ENCODE measurements at places on chromosomes 6 and 20.
A peak's percentile ranks its signal among the peaks of the same experiment; 100 is the strongest.

DNA sequence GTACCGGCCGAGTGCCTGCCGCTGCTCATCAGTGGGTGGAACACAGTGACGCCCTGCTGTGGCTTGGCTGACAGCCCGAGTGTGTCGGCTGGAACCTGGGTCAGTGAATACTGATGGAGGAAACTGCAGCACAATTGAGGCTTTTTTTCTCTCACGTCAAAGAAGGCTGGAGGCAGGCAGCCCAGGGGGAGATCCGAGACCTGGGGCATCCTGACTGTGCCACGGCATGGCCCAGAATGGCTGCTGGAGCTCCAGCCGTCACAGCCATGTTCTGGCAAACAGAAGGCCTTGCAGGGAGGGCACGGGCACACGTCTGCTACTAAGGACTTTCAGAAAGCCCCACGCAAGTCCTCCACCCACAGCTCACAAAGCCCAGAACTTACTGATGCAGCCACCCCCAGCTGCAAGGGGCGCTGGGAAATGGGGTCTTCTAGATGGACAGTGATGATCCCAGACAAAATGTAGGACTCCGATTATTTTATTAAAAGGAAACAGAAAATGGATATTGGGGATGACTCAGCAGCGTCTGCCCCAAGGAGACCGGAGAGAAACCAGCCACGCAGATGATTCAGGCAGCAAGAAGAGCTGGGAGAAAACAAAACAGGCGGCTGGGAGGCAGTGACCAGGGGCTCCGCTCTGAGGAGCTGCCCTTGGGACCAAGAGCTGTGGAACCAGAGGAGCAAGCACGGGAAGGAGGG lies 140.0 kb downstream of the TAF4 start:
- no peak for DNase-seq

- no peak for DNase-seq
These were observed 33.5 kb upstream of the VSTM2L start for GRCh38 chr20:37869334-37869861.

GRCh38 chr6:44128020-44128917 lies 915 bp downstream of the TMEM63B start:
- DNase-seq, result peak; percentile 56

DNA sequence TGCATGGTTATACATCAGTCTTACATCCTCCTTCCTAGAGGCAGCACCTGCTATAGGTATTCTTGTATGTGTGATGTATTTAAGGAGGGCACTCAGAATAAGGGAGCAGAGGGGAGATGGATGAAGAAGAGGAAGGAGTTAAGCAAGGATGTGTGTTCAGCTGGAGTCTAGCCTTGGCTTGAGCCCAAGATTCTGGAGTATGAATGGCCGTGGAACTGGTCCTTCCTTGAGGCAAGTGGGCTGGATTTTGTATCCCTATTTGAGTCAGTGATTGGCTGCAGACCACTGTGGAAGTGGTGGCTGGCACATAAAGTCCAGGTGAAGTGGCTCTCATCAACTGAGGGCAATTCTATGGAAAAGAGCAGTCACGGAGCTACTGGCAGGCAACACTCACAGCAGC lies 112.0 kb upstream of the RNF24 start:
- DNase-seq, result no peak

GRCh38 chr6:162974685-162975084 lies 246.9 kb downstream of the PACRG start:
- no peak for DNase-seq

- no peak for DNase-seq
These were observed 77.1 kb downstream of the FARS2 start for GRCh38 chr6:5338177-5338960.

DNA sequence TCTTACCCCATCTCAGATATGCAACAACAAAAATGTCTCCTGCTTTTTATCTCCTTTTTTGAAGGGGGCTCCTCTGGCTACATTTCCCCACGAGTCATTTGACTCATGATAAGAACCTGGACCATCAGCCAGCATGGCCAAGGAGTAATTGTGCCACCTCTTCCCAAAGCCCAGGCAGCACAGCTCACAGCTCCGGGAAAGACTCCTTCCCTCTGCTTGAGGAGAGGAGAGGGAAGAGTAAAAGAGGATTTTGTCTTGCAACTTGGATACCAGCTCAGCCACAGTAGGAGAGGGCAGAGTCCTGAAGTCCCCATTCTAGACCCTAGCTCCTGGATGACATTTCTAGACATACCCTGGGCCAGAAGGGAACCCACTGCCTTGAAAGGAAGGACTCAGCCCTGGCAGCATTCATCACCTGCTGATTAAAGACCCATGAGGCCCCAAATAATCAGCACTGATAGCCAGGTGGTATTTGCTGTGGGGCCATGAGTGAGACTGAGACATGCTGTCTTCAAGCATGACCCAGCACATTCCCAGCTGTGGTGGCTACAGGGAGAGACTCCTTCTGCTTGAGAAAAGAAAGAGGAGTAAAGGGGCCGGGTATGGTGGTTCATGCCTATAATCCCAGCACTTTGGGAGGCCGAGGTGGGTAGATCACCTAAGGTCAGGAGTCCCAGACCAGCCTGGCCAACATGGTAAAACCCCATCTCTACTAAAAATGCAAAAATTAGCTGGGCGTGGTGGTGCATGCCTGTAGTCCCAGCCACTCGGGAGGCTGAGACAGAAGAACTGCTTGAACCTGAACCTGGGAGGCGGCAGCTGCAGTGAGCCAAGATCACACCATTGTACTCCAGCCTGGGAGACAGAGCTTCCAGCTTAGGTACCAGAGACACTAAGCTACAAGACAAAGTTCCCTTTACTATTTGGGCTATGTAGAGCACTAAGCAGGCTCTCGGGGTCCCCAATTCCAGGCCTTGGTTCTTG lies 28.1 kb downstream of the NCOA6 start:
- DNase-seq, result no peak

GRCh38 chr20:49480236-49480635 lies 2.2 kb downstream of the KCNB1 start:
- DNase-seq, result no peak

DNA sequence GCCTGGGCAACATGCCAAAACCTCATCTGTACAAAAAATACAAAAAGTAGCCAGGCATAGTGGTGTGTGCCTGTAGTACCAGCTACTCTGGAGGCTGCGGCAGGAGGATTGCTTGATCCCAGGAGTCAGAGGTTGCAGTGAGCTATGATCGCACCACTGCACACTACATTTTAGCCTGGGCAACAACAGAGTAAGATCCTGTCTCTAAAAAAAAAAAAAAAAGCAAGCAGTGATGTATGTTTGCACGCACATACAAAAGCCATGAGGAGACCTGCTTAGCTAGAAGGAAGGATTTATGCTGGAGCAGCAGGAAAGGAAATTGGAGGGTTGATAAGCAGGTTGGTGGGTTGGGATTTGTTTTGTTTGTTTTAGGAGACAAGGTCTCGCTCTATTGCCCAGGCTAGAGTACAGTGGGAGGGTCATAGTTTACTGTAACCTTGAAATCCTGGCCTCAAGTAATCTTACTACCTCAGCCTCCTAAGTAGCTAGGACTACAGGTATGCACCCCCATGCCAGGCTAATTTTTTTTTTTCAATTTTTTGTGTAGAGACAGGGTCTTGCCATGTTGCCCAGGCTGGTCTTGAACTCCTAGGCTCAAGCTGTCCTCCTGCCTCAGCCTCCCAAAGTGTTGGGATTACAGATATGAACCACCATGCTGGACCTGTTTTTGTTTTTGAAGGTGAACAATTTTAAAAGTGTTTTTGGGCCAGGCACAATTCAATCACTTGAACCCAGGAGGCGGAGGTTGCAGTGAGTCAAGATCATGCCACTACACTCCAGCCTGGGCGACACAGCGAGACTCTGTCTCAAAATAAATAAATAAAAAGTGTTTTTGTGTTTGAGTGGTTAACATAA lies 4.0 kb downstream of the ZSWIM3 start:
- no peak for DNase-seq

GRCh38 chr6:30491991-30492952 lies 3.0 kb downstream of the HLA-E start:
- no peak for DNase-seq

- no peak for DNase-seq
These were observed 132.7 kb upstream of the SLC24A3 start for GRCh38 chr20:19079536-19080299.

GRCh38 chr6:39615622-39616021 lies 109.6 kb downstream of the KIF6 start:
- DNase-seq, result no peak

DNA sequence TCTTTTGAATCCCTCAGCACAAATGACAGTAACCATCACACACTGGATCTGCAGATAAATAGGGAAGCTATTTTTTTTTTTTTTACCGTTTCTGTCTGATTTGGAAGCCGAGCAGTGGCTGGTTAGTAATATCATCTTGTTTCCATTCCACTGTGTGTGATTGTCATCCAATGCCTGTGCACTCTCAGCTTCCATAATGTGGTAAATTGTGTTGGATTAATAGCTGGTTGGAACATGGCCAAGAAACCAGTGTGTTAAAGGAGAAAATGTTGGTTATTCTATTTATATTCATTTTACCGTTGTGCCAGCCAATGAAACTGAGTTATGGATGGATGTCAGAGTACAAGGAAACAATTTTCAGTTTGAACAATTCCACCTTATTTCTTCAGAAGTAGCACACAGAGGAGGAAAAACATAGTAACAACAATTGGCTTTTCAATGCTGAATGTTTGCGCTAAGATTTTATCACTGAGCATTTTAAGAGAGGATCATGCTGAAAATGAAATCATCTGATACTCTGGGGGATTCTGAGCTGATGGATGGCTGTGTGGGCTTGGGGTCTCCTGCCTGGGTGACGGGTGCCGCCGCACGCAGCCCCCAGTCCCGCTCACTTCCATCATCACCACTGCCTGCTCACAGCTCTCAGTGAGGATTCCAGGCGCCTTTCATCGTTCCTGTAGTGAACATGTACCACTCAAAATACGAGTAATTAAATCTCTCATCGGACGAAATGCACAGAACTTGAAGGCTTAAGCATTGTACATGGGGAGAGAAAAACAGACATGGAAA lies 40.7 kb upstream of the EXOC2 start:
- DNase-seq, result no peak

- no peak for DNase-seq
These were observed 51.1 kb downstream of the MYLIP start for GRCh38 chr6:16179970-16180431.

DNA sequence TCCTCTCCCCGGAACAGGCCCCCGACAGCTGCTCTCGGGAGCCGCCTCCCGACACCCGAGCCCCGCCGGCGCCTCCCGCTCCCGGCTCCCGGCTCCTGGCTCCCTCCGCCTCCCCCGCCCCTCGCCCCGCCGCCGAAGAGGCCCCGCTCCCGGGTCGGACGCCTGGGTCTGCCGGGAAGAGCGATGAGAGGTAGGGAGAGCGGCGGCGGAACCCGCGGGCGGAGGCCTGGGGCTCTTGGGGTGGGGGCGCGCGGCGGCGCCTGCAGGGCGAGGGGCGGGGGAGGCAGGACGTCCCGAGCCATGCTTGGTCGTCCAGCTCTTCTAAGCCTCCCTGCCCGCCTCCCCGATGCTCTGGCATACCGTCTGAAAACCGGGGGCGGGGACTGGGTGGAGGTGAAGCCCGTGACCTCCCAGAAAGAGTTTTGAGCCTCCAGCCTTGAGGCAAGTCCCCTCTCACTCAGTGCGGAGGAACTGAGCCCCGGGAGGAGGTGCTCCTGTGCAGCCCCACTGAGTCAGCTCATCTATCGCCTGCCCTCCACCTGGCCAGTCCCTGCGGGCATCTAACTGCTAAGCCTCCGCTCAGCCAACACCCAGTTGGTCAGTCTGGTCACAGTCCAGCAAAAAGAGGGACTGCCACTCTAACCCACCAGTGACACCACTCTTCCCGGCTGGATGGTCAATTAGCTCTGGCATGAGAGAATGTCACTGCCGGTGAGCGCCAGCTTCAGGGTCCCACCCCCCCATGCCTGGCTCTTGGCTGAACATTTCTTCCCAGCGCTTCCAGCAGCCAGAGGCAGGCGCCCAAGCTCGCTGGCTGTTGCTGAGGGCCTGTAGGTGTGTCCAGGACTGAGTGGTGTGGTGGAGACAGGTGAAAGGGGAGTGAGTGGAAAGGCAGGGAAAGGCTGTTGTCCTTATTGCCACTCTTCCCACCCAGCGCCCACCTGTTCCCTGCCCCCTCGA lies 482 bp downstream of the DDR1 start:
- DNase-seq, result peak; percentile 69

- DNase-seq, result peak; percentile 22
These were observed 179.1 kb upstream of the EYA4 start for GRCh38 chr6:133062077-133062476.

DNA sequence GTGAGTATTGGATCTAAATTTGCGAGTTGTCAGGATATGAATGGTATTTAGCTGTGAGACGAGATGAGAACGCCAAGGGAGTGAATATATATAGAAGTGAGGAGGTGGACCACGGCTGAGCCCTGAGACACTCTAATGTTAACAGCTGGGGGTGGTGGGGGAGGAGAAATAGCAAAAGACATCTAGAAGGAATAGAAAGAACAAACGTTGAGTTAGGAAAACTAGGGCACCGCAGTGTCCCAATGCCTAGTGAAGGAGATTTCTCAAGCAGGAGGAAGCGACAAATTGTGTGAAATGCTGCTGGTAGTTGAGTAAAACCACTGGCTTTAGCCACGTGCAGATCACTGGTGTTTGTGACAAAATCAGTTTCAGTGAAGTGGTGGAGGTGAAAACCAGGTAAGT lies 56.9 kb downstream of the CD164 start:
- no peak for DNase-seq

DNA sequence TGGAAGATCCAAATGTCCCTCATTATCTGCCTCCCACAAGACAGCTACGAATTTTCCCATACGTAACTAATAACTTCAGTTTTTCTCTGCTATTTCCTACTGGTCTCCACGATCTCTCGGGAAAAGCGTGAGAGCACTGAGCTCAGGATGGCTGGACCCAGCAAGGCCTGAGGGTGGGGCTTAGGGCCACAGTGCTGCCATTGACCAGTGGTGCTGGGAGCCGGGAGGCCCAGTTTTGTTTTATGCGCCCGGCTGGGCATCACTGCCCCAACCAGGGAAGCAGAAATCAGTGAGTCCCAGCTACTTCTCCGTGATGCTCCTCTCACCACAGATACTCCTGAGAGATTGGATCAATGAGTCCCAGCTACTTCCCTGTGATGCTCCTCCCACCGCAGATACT lies 238.4 kb downstream of the LY86 start:
- DNase-seq, result no peak

DNA sequence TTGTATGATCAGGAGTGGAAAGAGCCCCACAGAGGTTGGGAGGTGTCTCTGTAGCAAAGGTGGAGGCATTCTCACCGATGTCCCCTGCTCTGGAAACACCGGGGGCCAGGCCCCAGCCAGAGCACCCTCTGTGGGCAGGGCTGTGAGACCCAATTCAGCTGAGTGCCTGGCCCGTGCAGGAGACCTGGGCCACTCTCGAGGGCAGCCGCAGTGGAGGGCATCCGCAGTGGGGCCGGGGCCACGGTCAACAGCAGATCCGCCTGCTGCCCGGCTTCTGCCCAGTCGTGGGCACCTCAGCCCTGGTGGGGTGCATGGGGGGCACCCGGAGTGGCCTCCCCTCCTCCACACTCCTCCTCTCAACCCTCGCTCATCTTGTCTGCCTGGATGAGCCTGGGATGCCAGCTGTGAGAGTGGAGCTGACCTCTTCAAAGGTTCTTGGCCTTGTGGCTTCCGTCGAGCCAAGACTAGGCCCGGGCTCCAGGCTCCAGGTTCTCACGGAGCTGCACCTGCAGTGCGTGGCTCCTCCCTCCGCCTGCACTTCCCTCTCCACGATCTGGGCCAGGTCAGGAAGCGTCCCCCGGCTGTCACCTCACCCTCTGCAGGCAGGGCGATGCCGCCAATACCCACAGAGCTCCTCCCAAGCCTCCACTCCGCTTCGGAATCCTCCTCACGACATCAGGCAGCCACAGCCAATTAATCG lies 134.8 kb downstream of the TAF4 start:
- DNase-seq, result no peak

GRCh38 chr6:89297695-89298351 lies 17.3 kb downstream of the GABRR2 start:
- DNase-seq, result peak; percentile 88

- no peak for DNase-seq
These were observed 22.9 kb downstream of the C6orf62 start for GRCh38 chr6:24696097-24696496.
